ENCODE measurements at places on chromosomes 16 and 17. TPM values are rescaled to one million over a fixed set of nuclear protein-coding genes. Genes with fewer than 3 reads are reported as not detected.
A peak's percentile ranks its signal among the peaks of the same experiment; 100 is the strongest.

MAP1LC3B gene
- total RNA-seq, result 186 TPM

INCA1 gene
- total RNA-seq, result 0.74 TPM

GRCh38 chr17:63963123-63963522 is 9.6 kb downstream of the SCN4A start:
- H3K27me3 ChIP-seq, result peaks cover 3% of the 10 kb centered on the region
- DNase-seq, result no peak
- H3K27ac ChIP-seq, result no peak overlapping the region
- H3K4me3 ChIP-seq, result no peak overlapping the region
- H3K4me1 ChIP-seq, result peaks cover 3% of the 10 kb centered on the region
- no peaks in the 10 kb centered on the region for H3K36me3 ChIP-seq

DNA sequence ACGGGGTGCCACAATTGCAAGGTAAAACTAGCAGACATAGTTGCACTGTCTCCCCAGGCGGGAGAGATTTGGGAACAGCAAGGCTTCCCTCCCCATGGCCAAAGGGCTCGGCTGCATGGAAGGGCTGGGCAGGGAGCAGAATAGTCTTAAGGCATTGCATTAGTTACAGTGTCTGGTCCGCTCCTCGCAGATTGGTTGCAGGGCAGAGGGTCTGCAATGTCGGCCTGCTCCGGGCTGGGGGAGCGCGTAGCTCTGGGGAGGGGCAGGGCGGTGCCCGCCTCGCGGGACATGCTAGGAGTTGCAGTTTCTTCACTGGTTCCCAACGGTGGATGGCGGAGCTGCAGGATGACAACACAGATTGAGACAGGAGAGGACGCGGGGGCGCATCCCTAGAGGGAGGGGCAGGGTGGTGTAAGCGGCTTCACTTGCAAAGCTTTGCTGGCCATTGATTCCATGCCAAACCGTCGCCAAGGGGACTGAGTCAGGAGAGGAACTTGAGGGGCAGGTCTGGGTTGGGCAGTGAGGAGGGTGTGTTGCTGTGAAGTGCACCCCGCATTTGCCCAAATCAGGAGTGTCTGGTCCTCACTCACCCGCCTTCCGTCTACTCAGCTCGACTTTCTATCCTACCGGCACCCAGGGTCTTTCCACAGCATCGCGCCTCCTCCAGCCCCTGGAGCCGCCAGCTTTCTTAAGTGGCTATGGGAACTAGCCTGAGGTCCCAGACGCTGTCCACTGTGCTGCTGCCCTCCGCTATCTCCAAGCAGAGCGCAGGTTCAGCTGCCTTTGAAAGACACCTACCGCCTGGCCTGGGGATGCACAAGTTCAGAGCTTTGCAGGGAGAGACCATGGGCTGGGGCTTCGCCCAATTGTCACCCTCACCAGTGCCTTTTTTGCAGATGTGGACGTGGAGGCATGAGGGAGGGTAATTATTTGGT is 1748.9 kb downstream of the TP53TG3F start:
- peak; percentile 92 for DNase-seq
- no peak overlapping the region for H3K27ac ChIP-seq
- no peaks in the 10 kb centered on the region for H3K4me1 ChIP-seq
- H3K36me3 ChIP-seq, result no peaks in the 10 kb centered on the region
- H3K27me3 ChIP-seq, result no peaks in the 10 kb centered on the region
- no peak overlapping the region for H3K4me3 ChIP-seq

DNA sequence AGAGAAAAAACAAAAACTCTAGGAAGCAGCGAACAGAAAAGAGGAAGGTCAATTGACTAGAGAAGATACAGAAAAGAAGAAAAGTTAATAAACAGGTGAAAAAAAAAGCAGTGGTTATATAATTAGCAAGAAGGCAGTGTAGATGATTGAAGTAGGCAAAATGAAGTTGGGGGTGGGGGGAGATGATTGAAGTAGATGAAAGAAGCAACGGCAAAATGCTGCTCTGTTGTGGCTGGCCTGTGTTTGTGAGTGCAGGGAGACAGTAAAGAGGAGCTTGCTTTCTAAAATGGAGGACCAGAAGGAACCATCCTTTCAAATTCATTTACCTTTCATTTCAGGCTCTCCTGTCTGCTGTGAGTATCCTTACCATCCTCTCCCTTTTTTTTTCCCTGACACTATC is 3.6 kb downstream of the EVI2B start:
- H3K27me3 ChIP-seq, result no peaks in the 10 kb centered on the region
- peaks cover 12% of the 10 kb centered on the region for H3K4me1 ChIP-seq
- H3K36me3 ChIP-seq, result peaks cover 3% of the 10 kb centered on the region
- no peak overlapping the region for H3K4me3 ChIP-seq
